ENCODE measurements at places on chromosomes 2 and 18.

DNA sequence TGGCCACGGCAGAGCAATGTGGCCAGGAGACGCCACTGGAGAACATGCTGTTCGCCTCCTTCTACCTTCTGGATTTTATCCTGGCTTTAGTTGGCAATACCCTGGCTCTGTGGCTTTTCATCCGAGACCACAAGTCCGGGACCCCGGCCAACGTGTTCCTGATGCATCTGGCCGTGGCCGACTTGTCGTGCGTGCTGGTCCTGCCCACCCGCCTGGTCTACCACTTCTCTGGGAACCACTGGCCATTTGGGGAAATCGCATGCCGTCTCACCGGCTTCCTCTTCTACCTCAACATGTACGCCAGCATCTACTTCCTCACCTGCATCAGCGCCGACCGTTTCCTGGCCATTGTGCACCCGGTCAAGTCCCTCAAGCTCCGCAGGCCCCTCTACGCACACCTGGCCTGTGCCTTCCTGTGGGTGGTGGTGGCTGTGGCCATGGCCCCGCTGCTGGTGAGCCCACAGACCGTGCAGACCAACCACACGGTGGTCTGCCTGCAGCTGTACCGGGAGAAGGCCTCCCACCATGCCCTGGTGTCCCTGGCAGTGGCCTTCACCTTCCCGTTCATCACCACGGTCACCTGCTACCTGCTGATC lies 4.9 kb downstream of the GPR17 start:
- no peak for DNase-seq

- DNase-seq: no peak
Measured at GRCh38 chr2:46866770-46867246, 48.8 kb downstream of the MCFD2 start.

- no peak for DNase-seq
Measured at GRCh38 chr2:42755191-42755880, 8.6 kb downstream of the OXER1 start.

GRCh38 chr18:79628416-79629248 lies 51.0 kb upstream of the CTDP1 start:
- DNase-seq: no peak

DNA sequence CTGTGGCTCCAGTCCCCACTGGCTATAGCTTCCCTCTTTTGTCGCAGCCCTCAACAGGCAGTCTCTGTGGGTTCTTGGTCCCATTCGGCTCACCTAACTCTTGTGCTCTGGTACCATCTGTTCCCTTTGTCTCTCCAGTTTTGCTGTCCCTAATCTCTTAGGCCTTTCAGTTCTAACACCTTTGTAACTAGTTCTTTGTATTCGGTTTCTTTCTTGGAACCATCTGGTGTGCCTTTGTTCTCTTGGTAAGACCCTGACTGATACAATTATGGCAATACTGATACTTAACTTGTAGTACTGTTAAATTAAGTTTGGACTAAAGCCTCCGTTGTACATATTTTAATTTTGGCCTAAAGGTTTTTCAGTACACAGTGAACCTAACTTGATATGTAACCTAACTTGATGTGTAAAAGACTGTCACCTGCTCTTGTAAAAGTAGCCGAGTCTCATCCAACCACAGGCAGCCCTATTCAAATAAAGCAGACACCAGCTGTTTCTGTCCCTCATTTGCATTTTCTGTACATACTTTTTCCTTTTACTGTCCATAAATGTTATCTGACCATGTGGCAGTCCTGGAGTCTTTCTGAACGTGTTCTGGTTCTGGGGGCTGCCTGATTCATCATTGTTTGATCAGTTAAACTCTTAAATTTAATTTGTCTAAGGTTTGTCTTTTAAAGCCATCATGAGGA lies 4.8 kb upstream of the MRPL44 start:
- DNase-seq: peak; percentile 66

Measured in GM12864 (cell line).